Muscle of leg (tissue), 16 donors: ENCODE measurements at places on chromosomes 16 and 17. TPM values are rescaled to one million over a fixed set of nuclear protein-coding genes. Genes with fewer than 3 reads are reported as not detected.

PRAC2 gene
- polyA plus RNA-seq: not detected

KPNB1 gene
- 160 TPM for polyA plus RNA-seq

HOXB5 gene
- 0.21 TPM for polyA plus RNA-seq

ITGB4 gene
- polyA plus RNA-seq: 16.7 TPM

SF3B3 gene
- polyA plus RNA-seq: 212 TPM

TP53TG3 gene
- polyA plus RNA-seq: not detected

TUFM gene
- 161 TPM for polyA plus RNA-seq
